ENCODE measurements at places on chromosomes 3 and 15. TPM values are rescaled to one million over a fixed set of nuclear protein-coding genes. Genes with fewer than 3 reads are reported as not detected.

- no peak overlapping the region for H3K4me3 ChIP-seq
- DNase-seq, result peak; percentile 44
- peaks cover 17% of the 10 kb centered on the region for H3K36me3 ChIP-seq
- H3K27ac ChIP-seq, result no peak overlapping the region
Measured at GRCh38 chr3:15405448-15406050, 21.8 kb downstream of the METTL6 start.

DNA sequence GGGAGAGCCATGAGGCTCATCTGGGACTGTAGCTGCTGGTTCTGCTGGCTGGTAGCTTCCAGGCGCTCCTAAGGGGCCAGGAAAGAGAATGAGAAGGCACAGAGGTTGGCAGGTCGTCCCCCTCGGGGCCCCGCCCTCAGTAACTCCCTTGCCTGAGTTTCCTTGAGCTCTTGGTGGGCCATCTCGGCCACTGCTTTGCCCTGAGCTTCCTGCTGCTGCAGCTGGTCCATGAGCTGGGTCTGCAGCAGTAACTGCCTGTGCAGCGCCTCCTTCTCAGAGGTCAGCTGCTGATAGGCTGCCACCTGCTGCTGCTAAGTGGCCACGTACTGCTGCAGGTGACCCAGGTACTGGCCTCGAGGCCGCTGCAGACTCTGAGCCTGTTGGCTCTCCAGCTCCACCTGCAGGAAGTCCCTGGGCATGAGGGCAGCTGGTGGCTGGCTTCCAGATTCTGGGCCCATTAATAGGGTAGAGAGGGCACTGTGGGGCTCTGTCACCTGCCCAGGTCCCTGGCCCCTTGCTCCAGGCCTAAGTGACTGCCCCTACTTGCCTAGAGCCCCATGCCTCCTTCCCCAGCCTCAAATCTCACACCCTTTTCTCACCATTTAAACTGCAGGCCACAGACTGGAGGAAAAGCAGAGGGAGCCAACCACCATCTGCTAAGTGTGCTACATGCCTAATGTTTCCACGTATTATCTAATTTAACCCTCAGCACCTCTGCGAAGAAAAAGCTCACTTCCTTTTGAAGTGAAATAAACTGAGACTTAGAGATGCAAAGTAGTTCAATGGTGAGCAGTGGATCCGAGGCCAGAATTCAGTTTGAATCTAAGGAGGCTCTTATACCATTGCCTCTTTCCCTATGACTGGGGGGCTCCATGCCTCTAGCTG lies 10.8 kb upstream of the VPS33B start:
- no peaks in the 10 kb centered on the region for H3K4me1 ChIP-seq
- H3K27me3 ChIP-seq, result no peaks in the 10 kb centered on the region
- H3K4me3 ChIP-seq, result no peak overlapping the region
- DNase-seq, result no peak
- no peak overlapping the region for H3K27ac ChIP-seq

DNA sequence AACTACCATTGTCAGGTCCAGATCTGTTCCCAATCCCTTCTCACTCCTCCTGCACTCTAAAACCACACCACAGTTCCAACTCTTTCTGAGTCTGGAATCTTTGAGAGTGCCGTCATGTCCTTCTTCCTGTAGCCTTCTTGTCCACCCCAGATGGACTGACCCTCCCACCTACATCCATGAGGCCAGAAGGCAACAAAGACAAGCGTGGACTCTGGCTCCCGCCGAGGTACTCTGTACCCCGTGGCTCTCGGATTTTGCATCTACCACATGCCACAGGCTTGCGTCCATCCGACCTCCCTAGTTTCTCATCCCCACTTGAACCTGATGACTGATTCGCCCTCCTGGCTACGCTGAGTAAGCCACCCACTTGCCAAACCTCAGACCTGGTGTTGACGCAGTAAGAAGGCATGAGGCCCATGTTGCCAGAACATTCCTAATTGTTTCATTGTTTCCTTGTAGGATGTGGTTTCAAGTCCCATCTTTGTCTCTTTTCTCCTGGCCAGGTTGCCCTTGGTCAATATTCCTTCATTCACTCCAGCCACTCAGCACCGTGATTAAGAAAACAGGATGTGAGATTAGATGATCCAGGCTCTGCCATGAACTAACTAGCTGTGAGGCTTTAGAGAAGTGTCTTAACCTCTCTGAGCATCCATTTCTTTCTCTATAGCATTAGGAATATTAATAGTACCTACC lies 1.1 kb upstream of the ZBTB38 start:
- no peaks in the 10 kb centered on the region for H3K36me3 ChIP-seq
- no peaks in the 10 kb centered on the region for H3K27me3 ChIP-seq
- DNase-seq, result no peak
- H3K4me3 ChIP-seq, result no peak overlapping the region
- H3K27ac ChIP-seq, result peak overlapping the region; percentile 93

Gene PRSS50
- 0.33 TPM for polyA plus RNA-seq

DNA sequence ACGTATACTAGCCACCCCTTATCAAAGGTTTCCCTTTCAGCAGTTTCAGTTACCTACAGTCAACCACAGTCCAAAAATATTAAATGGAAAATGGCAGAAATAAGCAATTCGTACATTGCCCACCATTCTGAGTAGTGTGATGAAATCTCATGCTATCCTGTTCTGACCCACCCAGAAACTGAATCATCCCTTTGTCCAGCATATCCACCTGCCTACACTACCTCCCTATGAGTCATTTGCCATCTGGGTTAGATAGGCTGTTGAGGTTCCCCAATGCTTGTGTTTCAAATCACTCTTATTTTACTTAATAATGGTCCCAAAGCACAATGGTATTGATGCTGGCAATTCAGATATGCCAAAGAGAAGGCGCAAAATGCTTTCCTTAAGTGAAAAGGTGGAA lies 15.3 kb upstream of the PHC3 start:
- H3K36me3 ChIP-seq, result no peaks in the 10 kb centered on the region
- H3K27me3 ChIP-seq, result no peaks in the 10 kb centered on the region
- DNase-seq, result no peak
- no peak overlapping the region for H3K27ac ChIP-seq
- H3K4me3 ChIP-seq, result no peak overlapping the region
- no peaks in the 10 kb centered on the region for H3K4me1 ChIP-seq

Measured in spinal cord (tissue), 10 donors.